ENCODE measurements at places on chromosomes 7 and 10.

DNA sequence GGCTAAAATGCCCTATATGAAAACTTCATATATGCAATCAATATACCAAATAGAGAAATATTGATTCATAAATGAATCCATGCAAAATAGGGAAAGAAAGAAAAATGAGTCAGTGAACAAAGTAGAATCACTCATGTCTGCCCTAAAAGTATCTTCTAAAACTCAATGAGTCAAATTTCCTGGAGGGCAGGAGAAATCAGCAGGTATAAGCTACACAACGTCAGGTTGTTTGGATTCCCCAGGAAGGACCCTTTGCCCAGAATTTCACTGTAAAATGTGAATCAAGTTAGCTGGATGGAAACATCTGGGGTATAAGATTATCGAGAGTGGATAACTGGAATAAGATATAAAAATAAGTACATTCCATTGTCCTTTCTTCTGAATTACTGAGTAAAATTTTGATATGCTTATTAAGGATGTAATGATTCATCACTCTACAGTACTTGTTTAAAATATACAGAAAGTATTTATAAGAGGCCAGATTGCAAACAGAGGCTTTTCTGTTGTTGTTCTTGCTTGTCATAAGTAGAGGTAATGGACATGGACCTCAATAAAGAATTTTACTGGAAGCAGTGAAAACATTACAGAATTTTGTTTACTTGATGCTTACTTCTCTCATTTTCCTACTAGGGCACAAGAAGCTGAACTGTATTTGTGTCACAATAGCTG, 99.0 kb downstream of the AGMO start:
- DNase-seq = peak; percentile 26

GRCh38 chr10:84008878-84009277, 130.4 kb upstream of the GHITM start:
- DNase-seq = peak; percentile 17

DNA sequence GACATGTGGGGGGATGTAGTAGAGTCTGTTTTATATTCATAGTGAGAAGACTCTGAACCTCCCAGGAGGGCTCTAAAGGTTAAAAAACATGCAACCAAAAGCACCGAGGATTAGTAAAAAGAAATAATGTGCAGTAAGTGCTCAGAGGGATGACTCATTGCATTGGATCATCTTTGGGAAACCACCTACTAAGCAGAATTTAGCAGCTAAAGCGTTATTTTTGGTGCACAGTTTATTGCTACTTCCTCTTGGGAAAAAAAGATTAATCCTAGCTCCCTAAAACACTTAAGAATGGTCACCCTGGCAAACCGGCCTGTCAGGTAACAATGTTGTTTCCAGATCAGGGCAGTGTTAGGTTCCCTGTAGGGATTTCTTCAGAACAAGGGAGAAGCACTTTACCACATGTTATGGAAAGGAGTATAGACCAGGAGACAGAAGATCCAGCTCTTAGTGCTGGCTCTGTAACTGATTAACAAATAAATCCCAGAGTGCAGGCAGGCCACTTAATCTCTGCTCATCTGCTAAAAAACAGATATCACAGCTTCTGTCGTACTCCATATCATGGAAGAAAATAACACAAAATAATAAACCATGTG, 44.8 kb upstream of the FAM133B start:
- peak; percentile 70 for DNase-seq

GRCh38 chr7:80186721-80187120, 52.1 kb downstream of the GNAI1 start:
- no peak for DNase-seq

DNA sequence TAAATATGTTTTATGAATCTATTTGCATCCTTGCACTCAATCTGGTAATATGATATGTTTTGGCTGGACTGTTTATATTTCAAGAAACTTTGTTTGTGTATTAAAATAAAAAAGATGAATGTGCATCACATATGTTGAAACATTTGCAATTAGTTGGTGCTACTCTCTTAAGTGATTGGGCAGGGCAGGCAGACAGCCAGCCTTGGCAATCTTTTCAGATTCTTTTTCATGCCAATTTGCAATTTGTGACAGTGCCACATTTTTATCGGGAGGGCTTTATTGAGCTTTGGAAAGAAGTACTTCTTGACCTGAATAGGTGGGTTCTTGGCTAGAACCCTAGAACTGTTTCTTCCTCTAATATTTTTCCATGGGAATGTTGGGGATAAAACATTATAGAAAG, 152.2 kb downstream of the NXPH1 start:
- DNase-seq = no peak

DNA sequence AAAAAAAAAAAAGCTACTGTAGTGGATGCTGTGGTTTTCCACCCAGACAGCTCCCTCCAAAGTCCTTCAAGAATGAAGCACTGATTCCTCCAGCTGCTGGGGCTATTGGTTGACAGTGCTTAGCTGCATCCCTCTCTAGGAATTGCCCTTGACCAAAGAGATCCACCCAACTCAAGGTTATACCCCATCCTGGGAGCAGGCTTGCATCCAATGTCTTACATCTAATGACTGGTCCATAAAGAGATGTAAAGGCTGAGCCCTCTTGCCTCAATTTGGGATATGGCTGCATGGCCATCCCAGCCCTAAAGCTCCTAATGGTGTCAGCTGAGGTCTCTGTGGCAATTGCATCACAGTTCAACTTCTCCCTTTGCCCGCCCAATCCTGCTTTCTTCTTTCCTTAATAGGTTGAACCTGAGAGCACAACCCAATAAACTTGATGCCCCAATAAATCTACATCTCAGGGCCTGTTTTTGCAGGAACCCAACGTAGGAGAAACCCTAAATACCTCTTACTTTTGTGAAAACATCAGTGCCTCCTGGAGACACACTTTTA, 4.4 kb downstream of the GPR37 start:
- DNase-seq = no peak

DNA sequence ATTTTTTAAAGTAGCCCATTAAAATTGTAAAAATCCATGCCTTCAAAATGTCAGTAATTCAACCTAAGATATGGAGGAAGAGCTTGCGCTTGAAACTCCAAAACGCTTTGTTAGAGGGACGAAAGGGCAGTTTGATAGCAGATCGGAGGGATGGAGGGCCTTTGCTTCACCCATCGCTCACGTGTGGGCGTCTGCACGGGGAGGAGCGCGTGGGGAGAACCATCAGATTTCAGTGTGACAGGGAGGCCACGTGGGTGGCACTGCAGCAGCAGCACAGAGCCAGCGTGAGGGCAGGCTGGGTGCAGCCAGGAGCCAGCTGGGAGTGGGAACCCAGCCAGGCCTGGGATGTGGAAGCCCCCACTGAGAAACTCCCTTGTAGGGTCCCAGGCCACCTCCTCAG, 325.5 kb downstream of the PAXIP1 start:
- DNase-seq = no peak

- DNase-seq = no peak
Measured at GRCh38 chr10:119595676-119596515, 868 bp downstream of the TIAL1 start.

GRCh38 chr7:53641091-53641490, 605.7 kb downstream of the POM121L12 start:
- DNase-seq = no peak

DNA sequence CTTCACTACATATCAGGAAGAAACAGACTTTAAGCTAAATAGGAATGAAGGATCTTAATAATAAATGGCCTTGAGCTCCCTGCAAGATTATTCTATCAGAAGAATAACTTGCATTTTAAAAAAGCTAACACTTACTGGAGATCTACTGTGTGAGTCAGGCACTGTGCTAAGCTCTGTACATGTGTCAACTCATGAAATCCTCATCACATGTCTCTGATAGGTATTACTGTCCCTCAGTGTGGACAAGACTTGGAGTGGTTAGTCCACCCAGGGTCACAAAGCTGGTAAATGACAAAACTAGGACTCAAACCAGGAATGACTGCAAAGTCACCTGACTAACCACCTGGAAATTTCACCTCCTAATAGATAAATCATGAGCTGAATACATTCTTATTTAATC, 57.1 kb upstream of the KCTD7 start:
- no peak for DNase-seq

DNA sequence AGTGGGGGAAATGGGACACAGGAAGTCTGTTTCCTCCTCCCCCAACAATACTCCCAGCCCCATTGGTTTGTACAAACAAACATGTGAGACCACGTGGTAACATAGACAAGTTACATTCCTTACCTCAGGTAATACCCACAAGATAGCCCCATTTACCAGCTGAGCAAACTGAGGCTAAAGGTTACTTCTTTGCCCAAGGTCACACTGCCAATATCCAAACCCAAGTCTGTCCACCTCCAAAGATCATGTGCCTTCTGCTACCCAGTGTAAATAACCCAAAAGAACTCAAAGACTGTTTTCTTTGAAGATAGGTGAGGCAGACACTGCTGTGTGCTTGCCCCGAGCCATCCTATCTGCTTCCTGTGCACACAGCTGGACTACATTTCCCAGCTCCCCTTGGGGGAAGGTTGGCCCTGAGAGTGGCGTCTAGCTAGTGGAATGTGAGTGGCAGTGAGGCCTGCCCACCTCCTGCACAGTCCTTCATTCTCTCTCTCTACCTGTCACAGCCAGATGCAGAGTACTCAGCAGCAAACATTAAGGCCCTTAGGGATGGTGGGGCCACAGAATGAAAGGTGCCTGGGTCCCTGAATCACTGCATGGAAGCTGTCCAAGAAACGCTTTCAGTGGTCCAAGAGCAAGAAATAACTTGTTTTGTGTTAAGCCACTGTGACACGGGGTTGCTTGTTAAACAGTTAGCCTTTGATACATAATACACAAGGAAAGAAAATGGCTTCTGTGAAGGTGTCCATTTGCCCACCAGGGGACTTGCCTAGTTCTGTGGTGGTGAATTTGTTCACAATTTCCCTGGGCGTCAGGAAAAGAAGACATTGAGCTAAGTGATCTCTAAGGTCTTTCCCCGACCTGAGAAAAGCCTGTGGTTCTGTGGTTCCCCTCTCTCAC, 257.7 kb upstream of the NFE2L3 start:
- DNase-seq = peak; percentile 39

- DNase-seq = no peak
Measured at GRCh38 chr7:81007051-81007450, 88.2 kb upstream of the SEMA3C start.

GRCh38 chr10:13224210-13224995, 9.8 kb downstream of the UCMA start:
- DNase-seq = no peak

DNA sequence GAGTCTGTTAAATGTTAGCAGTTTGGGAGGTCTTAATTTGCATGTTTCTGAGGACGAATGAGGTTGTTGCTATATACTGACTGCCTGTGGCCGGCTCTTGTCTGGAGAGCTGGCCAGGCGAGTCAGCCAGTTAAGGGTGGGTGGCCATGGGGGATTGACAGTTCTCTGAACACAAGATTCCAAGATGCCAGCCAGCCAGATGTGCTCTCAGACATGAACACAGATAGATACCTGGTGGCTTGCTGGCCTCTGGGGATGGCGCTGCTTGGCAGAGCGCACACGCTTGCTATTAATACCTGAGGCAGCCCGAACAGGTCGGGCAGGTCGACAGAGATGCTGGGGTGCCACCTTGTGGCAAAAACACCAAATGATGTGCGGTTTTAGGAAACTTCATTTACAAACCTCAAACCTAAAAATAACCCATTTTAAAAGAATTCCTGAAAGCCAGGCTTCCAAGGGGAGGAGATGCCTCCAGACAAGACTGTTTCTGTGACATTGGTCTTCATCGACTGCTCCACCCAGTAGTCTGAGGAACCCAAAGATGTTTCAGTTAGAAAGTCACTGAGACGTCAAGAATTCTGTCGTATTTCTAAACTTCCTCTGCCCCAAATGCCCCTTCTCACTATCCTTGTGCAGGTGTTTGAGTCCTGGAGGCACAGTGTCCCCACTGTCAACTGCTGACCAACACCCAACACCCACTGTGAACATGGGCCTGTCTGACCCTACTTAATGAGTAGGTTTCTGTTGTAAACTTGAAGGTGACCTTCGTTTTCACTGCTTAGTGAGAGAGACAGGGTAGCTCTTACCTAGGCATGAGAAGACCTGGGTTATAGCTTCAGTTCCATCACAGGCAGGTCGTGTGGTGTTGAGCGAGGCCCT, 123.4 kb downstream of the NT5C2 start:
- peak; percentile 74 for DNase-seq

DNA sequence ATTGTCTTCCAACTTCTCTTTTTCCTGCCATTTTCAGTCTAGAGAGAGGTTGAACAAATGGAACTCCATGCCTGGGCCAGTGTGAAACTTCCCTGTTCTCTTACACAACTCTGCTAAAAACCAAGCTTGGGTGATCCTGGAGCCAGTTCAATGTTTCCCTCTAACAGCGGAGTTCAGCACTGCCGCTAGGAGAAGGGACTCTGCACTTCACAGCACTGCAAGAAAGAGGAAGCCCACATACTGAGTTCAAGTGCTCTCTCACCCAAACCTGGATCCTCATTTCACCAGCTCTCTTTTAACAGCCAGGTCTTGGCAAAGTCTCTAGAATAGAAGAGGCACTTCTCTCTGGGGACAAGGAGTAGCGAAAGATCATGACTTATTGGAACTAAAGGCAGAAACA, 18.8 kb downstream of the FOXI2 start:
- no peak for DNase-seq

DNA sequence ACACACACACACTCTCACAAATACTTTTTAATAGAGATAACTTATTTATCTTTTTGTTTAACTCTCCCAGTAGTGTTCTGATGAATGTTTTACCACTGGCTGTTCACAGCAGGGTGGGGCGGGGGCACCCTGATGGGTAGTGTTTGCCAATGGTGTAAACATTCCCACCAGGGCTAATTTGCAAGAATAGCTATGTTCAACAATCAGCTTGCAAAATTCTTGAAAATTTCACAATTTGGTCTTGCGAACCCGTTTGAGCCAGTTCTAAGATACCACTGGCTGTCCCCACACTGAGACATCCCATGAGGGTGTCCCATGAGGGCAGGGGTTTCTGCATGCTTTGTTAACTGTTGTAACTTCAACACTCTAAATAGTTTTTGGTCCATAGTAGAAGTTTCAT, 348.5 kb downstream of the CXCL12 start:
- DNase-seq = no peak

DNA sequence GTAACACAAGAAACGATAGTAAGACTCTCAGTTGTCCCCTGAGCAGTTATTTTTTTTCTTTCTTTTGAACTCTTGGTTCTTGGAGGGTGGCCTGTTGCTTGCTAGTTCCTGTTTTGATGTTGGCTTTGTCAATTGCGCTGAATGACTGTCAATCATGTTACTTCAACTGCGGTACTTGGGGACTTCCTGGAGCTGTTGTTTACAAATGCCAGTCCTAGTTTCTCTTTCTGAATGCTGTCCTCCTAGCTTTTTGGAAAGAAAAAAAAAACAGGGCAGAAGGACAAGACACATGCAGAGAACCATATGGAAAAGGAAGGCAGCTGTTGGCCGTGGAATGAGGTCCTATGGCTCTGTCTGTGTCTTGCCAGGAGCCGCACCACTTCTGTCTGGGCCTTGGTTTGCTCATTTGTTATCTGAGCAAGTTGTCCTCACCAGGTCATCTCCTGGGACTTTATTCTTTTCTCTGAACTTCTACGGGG, 7.0 kb upstream of the PDCD4 start:
- DNase-seq = no peak
